Esophagus mucosa (tissue), 1 donor: ENCODE measurements at places on chromosomes 7 and 10.
A peak's percentile ranks its signal among the peaks of the same experiment; 100 is the strongest.

GRCh38 chr7:99042957-99043356 is 101.0 kb downstream of the SMURF1 start:
- ATAC-seq, result no peak

DNA sequence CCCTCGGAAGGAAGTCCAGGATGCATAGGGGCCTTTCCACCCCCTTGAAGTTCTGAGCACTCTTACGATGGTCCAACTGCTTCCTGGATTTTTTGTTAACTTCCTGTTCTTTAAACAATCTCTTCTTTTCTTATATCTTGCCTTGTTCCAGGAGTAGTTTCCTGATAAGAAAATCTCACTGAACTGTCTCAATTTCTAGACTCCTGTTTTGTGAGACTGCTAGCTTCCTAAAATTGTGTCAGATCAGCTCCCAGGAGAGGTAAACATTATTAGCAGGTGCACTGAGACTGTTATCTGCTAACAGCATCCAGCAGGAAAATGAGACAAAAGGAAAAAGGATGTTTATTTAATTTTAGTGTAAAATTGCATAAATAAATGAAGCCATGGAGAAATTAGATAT is 106.2 kb upstream of the PITRM1 start:
- ATAC-seq, result no peak

GRCh38 chr10:114399576-114399975 is 4.7 kb downstream of the AFAP1L2 start:
- no peak for ATAC-seq

DNA sequence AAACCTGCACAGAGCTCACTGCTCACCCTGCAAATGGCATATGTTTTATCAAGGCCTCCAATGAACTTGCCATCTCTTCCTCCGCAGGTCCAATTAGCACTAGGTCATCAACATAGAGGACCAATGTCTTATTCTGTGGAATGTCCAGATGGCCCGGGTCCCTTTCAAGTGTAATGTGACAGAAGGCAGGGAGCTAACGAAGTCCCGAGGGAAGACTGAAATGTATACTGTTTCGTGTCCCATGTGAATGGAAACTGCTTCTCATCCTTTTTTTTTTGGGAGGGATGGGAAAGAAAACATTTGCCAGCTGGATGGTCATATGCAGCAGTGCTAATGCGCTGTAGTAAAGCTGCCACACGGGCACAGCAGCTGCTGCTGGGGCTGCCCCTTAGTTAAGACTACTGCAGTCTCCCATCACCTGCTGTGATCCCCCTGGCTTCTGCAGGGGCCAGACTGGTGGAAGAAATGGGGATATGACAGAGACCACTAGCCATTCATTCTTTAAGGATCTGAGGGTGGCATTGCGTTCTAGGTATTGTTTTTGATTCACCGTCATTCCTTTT is 61.7 kb upstream of the CCNY start:
- ATAC-seq, result no peak

- ATAC-seq, result no peak
Measured at GRCh38 chr10:101292194-101293006, 61.6 kb upstream of the BTRC start.

DNA sequence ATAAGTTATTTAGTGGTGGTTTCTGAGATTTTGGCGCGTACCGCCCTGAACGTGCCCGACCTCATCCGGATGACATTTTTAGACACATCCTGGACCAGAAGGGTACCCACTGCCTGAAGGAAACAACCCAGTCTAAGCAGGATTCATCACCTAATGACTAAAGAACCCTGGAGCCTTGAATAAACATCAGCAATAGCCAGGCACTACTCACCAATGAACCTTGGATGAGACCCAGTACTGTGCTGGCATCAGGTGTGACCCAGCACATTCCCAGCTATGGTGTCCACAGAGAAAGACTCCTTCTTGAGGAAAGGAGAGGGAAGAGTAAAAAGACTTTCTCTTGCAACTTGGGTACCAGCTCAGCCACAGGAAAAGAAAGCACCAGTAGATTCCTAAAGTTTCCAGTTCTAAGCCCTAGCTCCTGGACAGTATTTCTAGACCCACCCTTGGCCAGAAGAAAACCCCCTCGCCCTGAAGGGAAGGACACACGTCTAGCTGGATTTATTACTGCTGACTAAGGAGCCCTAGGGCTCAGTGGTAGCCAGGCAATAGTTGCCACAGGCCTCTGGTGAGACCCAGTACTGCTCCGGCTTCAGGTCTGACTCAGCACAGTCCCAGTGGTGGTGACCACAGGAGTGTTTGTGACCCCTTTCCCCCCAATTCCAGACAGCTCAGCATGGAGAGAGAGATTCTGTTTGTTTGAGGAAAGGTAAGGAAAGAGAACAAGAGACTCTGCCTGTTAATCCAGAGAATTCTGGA is 32.5 kb downstream of the ZNF277 start:
- ATAC-seq, result peak; percentile 87

GRCh38 chr7:125934539-125934938 is 1004.9 kb upstream of the POT1 start:
- ATAC-seq, result no peak
